ENCODE measurements at places on chromosomes 4 and X.

- no peak for DNase-seq
These were observed 10.9 kb downstream of the TMA16 start for GRCh38 chr4:163505374-163505773.

GRCh38 chrX:29024871-29025270 is 437.6 kb downstream of the IL1RAPL1 start:
- DNase-seq, result no peak

GRCh38 chr4:16860516-16860915 is 37.9 kb downstream of the LDB2 start:
- DNase-seq, result no peak

DNA sequence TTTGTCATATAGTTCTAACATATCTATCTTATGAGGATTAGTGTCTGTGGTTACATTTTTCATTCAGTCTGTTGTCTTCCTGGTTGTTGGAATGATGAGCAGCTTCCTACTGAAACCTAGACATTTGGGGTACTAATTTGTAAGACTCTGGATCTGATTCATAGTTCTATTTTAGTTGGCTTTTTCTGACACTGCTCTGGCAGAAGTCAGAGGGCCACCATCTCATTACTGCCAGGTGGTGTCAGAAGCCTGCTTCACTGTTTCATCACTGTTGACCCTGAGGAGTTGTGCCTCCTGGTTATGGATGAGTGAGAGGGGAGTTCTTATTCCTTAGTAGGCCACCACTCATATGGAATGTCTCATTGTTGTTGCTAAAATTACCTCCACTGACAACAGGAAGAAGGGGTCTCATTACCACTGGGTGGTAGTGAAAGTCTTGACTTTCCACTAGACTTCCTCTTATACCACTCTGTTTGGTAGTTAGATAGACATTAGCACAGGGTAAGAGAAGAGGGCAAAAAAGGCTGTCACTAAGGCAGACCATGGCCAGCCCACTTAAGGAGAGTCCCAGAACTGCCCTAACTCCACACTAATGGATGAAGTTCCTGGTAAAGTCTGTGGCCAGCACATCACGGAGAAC is 395.2 kb downstream of the SPOCK3 start:
- no peak for DNase-seq

DNA sequence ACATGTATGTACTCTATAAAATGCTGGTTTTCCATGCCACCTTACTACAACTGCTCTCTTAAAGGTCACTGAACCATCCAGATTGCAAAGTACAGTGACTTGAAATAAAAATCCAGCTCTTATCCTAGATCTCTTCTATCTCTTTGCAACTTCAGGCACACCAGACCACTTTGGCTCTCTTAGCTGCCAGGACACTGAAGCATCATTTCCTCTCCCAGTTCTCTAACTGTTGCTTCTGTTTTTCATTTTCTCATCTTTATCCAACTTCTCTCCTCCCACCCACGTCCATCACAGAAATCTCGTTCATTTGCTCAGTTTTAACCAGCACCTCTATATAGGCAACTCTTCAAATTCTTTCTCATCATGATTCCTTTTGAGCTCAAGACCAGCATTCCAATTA is 74.3 kb downstream of the METTL14 start:
- no peak for DNase-seq

DNA sequence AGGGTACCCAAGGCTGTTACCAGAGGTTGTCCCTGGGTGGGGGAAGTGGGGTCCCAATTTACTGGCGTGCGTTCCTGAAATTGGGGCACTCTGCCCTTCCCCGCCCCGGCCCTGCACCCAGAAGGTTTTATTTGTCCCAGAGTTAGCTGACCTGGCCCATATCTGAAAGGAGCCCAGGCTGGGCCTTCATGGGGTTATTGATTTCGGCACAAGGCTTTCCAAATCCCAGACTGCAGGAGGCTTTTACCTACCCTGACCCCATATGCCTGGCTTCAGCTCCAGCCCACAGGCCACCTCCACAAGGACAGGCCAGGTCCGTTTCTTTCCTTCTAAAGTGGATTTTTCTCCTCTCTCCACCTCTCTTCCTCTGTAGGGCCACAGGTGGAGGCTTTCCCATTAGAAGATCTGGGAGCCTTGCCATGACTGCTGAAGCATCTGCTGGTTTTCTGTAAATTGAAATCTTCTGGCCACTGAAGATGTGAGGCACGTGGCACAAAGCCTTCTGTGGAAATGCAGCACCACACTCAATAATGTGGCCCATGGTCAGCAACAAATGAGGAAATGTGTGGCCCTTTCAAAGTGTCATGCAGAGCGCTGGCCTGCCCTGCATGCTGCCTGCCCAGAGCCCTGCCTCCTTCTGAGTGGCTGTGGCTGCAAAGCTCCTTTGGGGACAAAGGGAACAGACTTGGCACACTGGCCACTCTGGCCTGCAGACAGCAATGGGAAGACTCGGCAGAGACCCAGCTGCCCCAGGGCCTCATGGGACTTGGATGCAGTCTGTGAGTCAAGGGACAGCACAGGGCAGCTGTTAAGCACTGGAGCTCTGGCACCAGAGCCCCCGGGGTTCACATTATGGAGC is 43.1 kb upstream of the MTM1 start:
- no peak for DNase-seq

- peak; percentile 34 for DNase-seq
These were observed 105.6 kb downstream of the HNRNPD start for GRCh38 chr4:82268050-82268825.

All from HTR-8/SVneo (cell line).